ENCODE measurements at places on chromosomes 7 and 10.

- DNase-seq, result no peak
Observed at GRCh38 chr10:48444861-48445841, 138.7 kb downstream of the MAPK8 start.

GRCh38 chr10:12500381-12501303, 151.3 kb downstream of the CAMK1D start:
- DNase-seq, result no peak

DNA sequence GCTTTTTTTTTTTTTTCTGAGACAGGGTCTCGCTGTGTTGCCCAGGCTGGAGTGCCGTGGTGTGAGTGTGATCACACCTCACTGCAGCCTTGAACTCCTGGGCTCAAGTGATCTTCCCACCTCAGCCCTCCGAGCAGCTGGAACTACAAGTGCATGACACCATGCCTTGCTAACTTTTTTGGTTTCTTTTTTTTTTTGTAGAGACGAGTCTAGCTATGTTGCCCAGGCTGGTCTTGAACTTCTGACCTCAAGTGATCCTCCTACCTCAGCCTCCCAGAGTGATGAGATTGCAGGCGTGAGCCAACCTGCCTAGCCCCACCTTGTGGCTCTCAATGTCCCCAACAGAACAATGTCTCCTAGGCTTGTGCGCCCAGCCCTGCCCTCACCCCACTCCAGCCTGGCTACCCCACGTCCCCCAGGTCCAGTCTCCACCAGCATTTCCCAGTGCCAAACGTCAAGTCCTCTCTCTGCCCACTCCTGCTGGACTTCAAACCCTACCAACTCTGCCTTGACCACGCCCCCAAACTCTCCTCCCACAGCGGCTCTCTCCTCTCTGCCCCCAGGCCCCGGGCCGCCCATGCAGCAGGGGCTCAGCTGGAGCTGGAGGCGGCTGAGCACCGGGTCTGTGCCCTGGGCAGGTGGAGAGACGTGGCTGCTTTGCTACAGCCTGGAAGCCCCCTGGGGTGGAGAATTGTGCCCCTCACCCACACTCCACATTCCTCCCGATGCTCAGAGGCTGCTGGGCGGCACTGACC, 18.9 kb downstream of the BHLHA15 start:
- no peak for DNase-seq

DNA sequence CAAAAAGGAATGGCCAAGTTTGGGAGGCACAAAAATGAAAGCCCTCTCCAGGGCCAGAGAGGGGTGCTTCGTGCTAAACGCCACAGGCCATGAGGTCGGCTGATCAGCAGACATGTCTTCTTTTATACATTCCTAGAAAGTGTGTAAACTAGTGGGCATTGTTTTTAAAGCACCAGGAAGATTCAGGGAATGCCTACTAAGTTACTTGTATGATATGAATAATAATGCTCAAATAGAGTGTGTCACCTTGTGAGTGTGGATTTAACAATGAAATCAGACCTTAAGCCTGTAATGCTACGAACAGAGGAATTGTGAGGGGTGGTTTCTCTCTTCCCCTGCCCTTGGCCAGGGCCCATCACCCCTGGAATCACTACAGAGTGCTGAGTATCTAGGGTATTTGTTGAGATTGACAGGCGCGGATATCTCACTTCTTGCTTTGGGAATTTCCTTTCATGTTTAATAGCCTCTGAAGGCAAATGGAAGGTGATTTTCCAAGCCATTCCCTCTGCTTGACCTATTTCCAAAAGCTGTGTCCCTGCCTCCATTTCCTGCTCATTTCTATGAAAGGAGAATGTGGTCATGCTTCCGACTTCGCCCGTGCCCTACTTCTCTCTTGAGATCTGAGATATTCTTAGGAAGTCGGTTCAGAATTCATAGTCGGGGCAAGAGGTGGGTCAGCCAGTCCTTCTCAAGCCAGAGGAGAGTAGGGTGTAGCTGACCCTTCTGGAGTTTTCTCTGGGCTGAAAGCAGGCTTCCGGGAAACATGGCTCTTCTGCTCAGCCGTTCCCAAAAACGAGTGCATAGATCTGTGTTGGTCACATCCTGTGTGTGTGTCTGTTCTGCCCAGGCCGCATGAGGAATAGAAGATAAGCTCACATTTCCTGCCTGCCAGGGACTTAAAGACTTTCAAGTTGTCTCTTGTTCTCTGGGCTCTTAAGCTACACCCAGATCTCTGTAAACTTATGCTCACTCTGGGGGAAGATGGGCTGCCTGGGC, 167.8 kb upstream of the ITGB1 start:
- no peak for DNase-seq

DNA sequence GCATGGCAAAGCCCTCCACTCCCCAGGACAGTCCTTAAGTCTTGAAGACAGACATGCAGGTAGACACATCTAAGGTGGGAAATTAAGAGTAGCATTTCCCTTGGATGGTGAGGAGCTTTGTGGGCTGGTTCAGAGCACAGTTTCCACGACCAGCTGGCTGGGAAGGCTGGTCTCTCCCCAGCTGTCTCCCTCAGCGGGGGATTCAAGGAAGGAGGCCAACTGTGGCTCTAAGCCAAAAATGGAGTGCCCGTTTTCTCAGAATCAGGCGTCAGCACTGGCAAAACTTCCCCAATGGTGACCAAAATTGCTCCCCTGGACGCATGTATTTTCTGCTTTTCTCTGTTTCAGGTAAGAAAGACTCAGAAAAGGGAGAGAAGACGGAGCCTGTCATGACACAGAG, 230.6 kb upstream of the FZD8 start:
- no peak for DNase-seq

- DNase-seq, result no peak
Observed at GRCh38 chr10:33258967-33259366, 75.5 kb downstream of the NRP1 start.

GRCh38 chr10:48976196-48976595, 36.6 kb upstream of the LRRC18 start:
- DNase-seq, result no peak

DNA sequence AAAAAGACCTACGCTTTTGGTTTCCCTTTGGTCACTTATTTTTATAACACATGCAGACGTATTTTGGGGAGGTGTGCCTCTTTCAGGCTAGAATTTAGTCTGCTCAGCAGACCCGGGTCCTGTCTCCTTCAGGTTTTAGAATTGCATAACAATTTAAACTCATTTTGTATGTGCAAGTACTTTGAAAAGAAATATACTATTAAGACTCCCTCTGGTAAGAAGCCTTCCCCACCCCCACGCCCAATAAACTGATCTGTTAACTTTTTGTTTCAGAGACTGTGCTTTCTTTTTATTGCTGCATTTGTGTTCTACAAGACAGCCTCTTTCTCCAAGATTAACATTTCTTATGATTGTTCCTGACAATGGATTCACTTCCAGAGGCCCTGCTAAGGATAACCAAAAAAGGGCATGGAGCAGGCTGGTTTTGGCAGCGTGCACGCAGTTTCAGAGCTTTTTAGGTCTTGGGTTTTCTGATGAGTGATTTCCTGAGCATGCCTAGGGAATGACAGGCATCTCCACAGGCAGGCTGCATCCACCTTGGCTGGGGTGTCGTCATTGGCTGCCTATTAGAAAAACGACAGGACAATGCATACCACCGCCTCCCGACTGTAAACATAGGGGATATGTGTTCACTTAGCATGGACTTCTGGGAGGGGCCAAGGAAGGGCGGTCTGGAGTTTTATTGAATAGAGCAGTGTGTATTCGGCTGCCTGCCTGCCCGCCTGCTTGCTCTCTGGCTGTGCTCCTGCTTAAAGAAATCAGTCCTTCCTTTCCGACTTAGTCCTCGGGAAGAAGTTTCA, at the start of gene CALD1:
Gene CALD1 (plus strand): TSS at position 694 of the 800 bp plus-strand sequence. CDS start 88,100 bp downstream, outside the sequence.
- no peak for DNase-seq

DNA sequence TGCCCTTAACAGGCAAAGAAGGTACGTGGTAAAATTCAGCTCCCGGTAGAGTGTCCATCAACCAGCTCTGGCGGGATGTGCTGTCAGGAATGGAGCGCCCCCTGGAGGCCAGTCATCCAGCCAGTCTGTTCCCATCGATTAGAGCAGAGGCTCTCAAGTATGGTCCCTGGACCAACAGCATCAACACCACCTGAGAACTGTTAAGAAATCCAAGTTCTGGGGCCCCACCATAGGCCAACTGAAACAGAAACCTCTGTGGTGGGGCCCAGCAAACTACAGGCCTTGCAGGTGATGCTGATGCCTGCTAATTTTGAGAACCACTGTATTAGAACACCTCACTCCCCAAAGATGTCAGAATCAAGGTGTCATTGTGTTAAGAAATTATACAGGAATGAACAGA, 109.2 kb downstream of the DPY19L1 start:
- DNase-seq, result peak; percentile 4
